Activated CD4-positive, alpha-beta memory T cell treated with anti-CD3 and anti-CD28 coated beads for 36 hours (primary cell): ENCODE measurements at places on chromosomes 3 and 15.

DNA sequence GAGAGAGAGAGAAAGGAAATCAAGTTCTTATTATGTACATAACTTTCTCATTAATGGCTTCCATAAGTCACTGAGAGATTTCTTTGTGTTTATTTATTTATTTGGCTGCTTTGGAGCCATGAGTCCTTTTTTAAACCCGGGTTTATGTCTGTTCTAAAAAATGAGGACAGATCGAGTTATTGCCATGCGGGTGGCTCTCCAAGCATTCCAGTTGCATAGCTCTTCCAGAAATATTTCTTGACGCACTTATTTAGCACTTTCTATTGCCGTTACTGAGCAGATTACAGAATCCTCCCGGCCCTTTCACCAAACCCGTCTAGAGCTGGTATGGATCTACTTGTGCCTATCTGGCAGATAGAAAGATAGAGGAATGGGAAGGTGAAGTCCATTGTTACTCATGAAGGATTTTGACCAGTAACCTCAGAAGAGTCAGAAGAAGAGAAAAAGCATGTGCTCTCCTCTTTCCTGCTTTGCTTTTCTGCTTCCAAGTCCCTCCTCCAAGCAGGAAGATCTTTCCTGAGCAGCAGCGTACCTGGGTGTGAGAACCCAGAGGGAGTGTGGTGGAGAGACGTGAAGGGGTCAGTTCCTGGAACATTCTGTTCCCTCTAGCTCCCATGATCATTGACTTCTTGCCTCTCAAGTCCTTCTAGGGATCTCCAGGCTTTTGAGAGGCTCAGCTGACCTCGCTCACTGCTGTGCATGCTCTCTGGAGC is 112.8 kb downstream of the LPP start:
- DNase-seq: no peak

GRCh38 chr3:94359996-94360395 is 297.1 kb downstream of the NSUN3 start:
- DNase-seq: no peak

GRCh38 chr3:144097163-144097562 is 125.5 kb downstream of the DIPK2A start:
- no peak for DNase-seq

- no peak for DNase-seq
These were observed 187.7 kb downstream of the GREM1 start for GRCh38 chr15:32905481-32905880.

- DNase-seq: no peak
These were observed 137.7 kb downstream of the BBX start for GRCh38 chr3:107660306-107660976.

- DNase-seq: no peak
These were observed 69.7 kb downstream of the SCN5A start for GRCh38 chr3:38579551-38580449.

- no peak for DNase-seq
These were observed 14.9 kb downstream of the ATP11B start for GRCh38 chr3:182808041-182808770.

DNA sequence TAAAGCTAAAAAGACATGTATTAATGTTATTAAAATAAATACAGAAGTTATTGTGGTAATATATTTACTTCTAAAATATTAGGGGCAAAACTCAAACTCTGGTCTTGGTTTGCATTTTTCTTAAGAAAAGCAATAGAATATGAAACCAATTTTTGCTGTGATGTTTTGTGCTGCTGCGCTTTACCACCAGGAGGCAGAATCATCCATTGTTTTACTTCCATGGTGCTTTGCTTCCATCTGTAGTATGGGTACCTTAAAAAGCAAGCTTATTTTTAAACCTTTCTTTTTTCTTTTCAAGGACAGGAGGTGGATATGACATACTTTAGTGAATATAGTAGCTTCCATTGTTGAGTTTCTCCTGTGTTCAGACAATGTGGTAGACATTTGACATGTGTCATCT is 46.6 kb upstream of the MRPL3 start:
- peak; percentile 19 for DNase-seq

- no peak for DNase-seq
These were observed at the start of gene ZNF385D for GRCh38 chr3:21750831-21751391. Gene ZNF385D, minus strand, starts transcription at chr3:21751210. Its CDS starts 294 bp downstream, at chr3:21750916.

DNA sequence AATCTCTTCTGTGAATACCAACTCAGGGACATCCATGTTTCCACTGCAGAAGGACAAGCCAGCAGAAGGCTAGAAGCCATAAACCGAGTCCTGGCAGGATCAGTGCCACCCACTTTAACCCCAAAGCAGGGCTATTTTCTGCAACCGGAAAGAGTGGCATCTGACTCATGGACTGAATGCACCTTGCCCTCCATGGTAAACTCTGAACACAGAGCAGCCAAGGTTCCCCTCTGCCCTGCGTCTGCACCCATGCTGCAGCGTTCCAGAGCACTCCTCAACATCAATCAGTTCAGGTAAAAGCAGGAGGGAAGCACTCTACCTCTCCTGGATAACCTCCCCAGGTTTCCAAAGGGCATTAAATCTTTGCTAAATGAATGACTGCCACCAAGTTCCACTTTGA is 801 bp upstream of the NGRN start:
- DNase-seq: peak; percentile 73

DNA sequence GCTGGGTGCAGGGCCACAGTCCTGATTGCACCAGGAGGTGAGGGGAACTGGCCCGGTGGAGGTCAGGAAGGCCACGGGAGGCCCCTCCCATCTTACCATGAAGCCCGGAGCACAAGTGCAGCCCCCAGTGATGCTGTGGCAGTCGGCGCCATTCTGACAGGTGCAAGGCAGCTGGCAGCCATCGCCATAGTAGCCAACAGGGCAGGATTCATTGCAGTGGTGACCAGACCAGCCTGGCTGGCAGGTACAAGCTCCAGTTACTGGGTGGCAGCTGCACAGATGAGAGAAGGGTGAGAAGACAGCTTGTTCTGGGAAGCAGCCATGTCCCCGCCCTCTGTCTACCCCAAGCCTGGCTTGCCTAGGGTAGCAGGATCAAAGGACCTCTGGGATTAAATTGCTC is 88.2 kb downstream of the RAB11A start:
- DNase-seq: no peak

GRCh38 chr3:192224634-192225155 is 502.6 kb downstream of the FGF12 start:
- no peak for DNase-seq

- DNase-seq: no peak
These were observed 14.1 kb downstream of the PTPN23 start for GRCh38 chr3:47394881-47395280.

GRCh38 chr3:111989061-111989678 is 9.6 kb upstream of the TAGLN3 start:
- DNase-seq: no peak

GRCh38 chr3:81938681-81939080 is 177.2 kb upstream of the GBE1 start:
- DNase-seq: no peak

GRCh38 chr3:61350782-61351309 is 99.6 kb upstream of the FHIT start:
- DNase-seq: no peak

DNA sequence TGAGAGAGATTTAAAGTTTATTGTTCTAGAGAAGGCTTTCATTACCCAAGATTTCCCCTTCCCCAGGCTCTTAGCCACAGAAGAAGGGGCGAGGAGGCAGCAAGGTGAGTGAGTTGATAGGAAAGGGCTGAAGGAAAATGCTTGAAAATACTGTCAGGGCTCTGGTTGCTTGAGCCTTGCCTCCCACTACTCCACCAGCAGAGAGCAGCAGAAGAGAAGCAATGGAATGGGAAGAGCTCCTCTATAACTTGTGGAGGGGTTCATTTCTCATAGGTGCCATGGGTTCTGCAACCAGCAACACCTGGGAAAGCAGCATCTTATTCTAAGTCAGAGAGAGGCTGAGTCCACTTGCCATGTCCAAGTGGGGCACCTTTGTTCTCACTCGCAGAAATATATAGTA is 184.0 kb upstream of the CNTN6 start:
- DNase-seq: no peak

DNA sequence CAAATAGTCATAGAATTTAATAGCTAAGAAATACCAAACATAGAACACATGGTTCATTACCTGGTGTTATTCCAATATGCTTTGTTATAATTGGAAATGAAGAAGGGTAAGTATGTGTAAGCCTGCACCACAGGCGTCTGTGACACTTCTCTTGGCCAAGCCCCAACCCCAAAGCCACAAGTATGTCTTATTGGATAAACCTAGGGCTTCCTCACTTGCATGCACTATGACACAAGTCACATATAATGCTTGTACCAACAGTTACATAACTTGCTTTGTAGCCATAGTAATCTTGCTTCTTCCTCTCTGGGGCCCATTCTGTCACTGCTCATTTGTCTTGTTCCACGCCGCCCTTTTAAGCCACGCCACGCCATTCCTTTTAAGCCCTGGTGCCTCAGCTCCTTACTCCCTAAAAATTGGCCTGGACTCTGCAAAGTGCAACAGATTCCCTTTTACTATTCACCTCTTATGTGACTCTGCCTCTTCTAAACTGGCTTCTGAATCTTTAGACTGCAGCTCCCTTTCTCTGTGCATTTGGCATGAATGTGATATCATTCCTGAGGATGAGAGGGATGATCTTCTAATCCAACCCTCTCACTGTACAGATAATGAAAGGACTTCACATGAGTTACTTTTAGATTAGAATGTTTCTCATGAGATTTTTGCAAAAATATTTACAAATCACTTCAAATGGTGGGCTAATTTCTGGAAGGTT is 48.1 kb upstream of the EPHA3 start:
- DNase-seq: no peak

- DNase-seq: peak; percentile 76
These were observed 817 bp upstream of the PLXNA1 start for GRCh38 chr3:126982126-126982470.

DNA sequence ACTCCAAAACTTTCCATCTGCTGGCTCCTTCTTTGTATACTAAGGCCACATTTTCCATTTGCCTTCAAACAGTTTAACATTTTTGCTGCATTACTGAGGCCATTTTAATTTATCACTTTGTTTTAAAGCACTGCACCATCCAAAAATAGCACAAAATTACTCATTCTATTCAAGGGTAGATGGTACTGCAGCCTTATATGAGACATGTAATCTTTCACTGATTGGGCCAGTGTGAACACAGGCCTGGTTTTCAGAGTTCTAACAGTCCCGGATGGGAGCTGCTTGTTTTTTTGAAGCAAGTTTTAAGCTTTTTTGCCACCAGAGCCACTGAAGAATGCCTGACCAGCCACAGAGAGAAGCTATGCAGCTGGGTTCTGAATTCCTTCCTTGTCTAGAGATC is 172.3 kb upstream of the TSC22D2 start:
- DNase-seq: no peak

- DNase-seq: no peak
These were observed 602.8 kb downstream of the FOXP1 start for GRCh38 chr3:70980646-70981170.

GRCh38 chr3:58874248-58874741 is 175.5 kb downstream of the CFAP20DC start:
- DNase-seq: peak; percentile 12

DNA sequence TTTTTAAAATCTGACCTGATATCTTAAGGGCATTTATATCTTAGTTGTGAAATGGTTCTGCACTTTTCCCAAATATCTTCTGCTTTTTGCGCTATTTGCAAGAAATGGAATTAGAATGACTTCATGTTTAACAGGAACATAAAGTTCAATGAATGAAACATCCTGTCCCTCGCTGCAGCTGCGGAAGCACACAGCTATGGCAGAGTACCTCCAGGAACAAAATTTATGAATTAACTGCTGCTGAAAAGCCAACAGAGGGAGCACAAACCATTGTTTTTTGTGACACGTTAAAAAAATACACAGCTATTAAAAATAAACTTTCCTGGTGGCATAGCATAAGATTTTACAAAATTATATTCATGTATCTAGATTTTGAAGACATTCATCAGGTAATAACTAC is 404.4 kb upstream of the MDFIC2 start:
- DNase-seq: peak; percentile 9

DNA sequence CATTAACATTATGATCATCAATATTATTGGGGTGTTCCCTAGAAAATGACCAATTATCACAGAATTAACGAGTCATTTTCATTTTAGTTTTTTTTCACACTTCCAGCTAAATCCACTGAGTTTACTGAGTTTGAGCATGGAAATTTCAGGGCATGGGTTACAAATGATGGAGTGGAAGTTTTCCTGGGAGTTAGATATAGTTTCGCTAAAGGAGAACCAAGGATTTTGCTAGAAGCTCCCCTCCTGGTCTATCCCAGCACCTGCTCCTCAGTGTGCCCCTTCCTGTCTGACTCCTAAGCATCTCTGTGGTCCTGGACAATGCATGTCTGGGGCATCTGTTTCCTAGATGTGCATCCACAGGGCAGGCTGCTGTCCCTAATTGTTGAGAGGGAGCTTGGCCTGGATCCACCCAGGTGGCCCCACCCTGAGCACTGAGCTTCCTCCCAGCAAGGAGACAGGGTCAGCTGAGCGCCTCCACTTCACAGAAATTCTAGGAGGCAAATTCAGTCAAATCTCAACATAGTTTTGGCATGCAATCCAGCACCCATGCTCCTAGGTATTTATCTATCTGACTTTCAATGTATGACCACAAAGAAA is 102.3 kb upstream of the GOLGA6L6 start:
- DNase-seq: no peak

- DNase-seq: peak; percentile 31
These were observed 680 bp downstream of the GOLIM4 start for GRCh38 chr3:168094877-168095610.

DNA sequence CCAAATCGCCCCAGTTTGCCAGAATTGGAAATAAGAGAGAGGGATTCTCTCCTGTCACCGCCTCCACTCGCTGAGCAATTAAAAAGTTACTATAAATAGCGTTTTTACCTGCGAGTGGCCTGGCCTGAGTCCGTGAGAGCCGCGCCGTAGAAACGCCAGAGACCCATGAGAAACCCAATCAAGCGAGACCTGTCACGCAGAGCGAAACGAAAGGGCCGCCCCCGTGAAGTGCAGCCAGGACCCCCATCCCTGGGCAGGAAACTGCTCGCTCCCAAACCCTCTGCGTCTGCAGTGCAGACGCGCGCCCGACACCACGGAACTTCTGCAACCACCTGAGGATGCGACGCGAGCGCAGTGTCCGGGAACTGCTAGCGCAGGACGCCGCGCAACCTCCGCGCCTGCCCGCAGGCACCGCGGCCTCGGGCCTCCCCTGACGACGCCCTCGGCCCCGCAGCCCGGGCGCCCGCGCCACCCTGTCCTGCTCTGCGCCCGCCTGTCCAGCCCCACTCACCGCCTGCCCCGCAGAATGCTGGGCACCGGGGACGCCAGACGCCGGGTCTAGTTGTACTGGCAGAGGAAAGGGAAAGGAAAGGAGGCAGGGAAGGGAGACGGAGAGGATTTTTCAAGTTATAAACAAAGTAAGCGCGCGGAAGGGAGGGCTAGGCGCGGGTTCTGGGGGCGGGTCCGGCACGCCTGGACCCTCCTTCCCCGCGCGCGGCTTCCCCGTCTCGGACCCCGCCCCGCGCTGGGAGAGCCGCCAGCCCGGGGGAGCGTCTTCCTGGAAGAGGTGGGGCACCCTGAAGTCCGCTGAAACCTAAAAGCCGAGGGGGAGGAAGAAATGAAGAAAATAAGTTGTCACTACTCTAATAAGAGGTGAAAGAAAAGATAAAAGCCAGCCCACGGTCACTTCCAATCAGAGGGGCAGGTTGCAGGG is at the start of gene PLSCR4:
Gene PLSCR4, minus strand, starts transcription at position 657 of the 934 bp plus-strand sequence. CDS start 29,034 bp downstream, outside the sequence.
- peak; percentile 13 for DNase-seq

- DNase-seq: no peak
These were observed 18.4 kb downstream of the GOLGA6L1 start for GRCh38 chr15:23118208-23118607.
